ENCODE measurements at places on chromosomes 12 and 14. TPM values are rescaled to one million over a fixed set of nuclear protein-coding genes. Genes with fewer than 3 reads are reported as not detected.

PZP gene
- not detected for total RNA-seq

FAM90A1 gene
- total RNA-seq: 0.33 TPM

HELB gene
- total RNA-seq: 2.6 TPM

ABCD2 gene
- total RNA-seq: 0.33 TPM

FBLN5 gene
- 33.4 TPM for total RNA-seq

PDE6H gene
- total RNA-seq: not detected

GYS2 gene
- not detected for total RNA-seq

FAM181A gene
- total RNA-seq: not detected

RNASE7 gene
- total RNA-seq: not detected

BEGAIN gene
- total RNA-seq: under 0.01 TPM

GTF2A1 gene
- 25.2 TPM for total RNA-seq

ZNF385A gene
- total RNA-seq: 2.3 TPM

REP15 gene
- total RNA-seq: 0.99 TPM

WSCD2 gene
- under 0.01 TPM for total RNA-seq

IRAK3 gene
- 7.4 TPM for total RNA-seq

CDK4 gene
- 183 TPM for total RNA-seq

CD163 gene
- total RNA-seq: 0.26 TPM

STAT2 gene
- total RNA-seq: 368 TPM

NR1H4 gene
- not detected for total RNA-seq

NRL gene
- total RNA-seq: 0.77 TPM

SPSB2 gene
- total RNA-seq: 12.8 TPM

GPR137C gene
- total RNA-seq: 0.51 TPM

BDKRB1 gene
- total RNA-seq: 16.7 TPM

RD3L gene
- not detected for total RNA-seq

TEX22 gene
- total RNA-seq: 0.51 TPM

LRTM2 gene
- not detected for total RNA-seq

SCNN1A gene
- total RNA-seq: 0.26 TPM

P2RX2 gene
- total RNA-seq: not detected

NINJ2 gene
- 1.3 TPM for total RNA-seq

DAO gene
- not detected for total RNA-seq

B4GALNT1 gene
- 0.51 TPM for total RNA-seq

ZDHHC22 gene
- not detected for total RNA-seq

LRCOL1 gene
- total RNA-seq: 0.17 TPM

RERG gene
- 0.26 TPM for total RNA-seq

CD4 gene
- 14.4 TPM for total RNA-seq

TTC7B gene
- 10.8 TPM for total RNA-seq

SAMD15 gene
- 0.33 TPM for total RNA-seq

IKZF4 gene
- 2.0 TPM for total RNA-seq

TSPAN11 gene
- total RNA-seq: 2.6 TPM

FIGNL2 gene
- total RNA-seq: 0.17 TPM

NFKBIA gene
- total RNA-seq: 67.9 TPM

PRKD1 gene
- 15.9 TPM for total RNA-seq

HOXC10 gene
- total RNA-seq: not detected

SOAT2 gene
- total RNA-seq: not detected

Data from fibroblast of lung (primary cell).